Globus pallidus (tissue), 1 donor: ENCODE measurements at places on chromosomes 1 and 21.

DNA sequence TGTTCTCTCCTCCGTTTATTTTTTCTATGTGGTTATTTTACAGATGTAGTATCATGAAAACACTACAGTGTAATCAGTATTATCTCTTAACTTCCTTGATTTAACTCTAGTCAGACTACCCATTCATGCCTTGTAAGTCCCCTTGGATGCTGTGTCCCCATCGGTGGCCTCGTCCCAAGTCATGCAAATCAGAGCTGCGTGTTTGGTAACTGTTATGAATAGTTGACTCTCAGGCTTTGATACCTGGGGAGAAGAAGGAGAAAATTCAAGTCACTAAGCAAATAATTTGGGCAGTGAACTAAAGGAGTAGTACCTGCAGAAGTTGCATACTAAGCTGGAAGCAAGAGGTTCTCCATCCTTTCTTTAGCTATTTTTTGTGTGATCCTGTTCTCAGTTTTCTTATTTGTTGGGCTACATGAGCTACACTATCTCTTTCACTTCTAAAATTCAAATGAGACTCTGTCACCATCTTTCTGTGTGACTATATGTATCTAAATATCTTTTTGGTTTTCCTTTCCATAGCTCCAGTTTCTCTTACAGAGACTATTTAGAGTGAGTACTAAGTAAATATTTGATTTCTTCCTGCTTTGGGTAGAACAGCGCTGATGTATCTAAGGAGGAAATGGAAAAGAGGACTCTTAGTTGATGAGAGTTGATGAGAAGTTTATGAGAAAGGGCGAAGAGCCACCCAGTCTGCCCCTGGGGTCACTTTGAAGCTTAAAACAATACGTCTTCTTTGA, 50.9 kb downstream of the VANGL2 start:
- DNase-seq = no peak

DNA sequence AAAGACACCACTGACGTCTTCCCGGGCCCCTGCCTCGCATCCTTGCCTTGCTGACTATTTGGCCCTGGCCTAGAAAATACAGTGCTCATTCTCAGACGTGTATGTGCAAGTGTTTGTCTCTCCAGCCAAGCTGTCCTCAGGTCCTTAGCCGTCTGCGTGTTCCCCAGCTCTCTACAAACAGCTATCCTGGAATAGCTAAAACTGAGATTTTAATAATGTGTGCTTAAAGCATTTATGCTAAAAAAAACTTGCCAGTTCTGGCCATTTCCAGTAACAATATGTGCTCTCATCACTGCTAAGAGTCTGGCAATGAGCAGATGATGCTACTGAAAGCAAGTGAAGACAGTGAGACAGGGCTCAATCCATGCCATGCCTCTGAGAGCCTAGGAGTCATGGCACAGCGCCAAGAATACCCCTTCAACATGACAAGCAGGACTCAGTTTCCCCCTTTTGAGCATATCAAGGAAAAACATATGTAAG, 55.7 kb downstream of the IRF2BP2 start:
- no peak for DNase-seq

GRCh38 chr1:230591678-230592077, 50.6 kb upstream of the COG2 start:
- DNase-seq = no peak

GRCh38 chr1:58497499-58497898, 49.0 kb downstream of the OMA1 start:
- DNase-seq = no peak

DNA sequence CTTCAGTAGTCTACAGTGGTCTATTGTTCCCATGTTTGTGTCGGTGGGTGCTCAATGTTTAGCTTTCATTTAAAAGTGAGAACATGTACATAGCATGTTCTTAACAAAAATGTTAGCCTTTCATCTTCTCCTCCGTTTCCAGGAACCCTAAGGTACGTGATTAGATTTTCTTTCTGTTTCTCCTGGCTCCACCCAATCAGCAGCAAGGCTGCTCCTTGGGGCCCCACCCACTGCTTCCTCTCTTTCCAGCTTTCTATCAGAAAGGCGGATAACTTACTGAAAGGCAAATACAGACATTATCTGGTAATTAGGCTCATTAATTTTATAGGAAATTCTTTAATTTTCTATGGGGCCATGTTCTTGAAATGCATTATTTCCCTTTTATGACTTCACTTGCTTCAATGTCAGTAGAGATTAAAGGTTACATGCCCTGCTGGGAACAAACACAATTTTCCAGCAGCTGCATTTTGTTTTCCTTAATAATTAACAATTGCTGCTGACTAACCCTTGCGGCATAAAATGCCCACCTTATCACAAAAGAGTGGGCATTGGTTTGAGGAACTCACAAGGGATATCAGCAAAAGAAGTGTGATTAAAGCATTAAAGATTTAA, 324.9 kb upstream of the SNX7 start:
- no peak for DNase-seq

DNA sequence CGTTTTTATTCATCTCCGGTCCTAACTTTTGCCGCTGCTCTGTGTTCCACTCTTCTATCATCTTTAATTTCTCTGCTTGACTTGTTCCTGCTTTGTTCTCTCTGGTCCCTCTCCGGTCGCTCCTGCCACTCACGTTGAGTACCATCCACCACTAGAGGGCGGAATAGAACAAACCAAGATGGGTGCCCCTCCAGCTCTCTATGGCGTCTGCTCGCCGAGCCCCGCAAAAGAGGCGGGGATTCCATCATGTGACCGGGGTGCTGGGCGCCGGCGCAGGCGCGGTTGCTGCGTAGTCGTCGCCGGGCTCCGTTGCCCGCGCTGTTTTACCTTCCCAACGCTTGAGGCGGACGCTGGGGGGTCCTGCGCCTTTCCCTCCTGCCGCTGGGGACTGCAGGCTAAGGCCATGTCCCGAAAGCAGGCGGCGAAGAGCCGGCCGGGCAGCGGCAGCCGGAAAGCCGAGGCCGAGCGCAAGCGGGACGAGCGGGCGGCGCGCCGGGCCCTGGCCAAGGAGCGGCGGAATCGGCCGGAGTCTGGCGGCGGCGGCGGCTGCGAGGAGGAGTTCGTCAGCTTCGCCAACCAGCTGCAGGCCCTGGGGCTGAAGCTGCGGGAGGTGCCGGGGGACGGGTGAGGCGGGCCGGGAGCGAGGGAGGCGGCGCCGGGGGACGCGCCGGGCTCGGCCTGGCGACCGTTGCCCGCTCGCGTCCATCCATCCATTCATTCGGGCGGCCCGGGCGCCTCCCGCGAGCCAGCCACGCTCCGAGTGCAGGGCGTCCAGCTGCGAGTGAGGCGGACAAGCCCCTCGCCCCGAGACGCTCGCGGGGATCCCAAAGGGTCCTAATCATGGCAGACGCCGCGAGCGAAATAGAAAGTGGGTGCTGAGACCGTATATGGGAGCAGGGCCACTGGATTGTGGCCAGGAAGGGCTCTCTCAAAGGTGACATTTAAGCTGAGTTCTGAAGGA, at the start of gene OTUD3:
Gene OTUD3 (plus strand): TSS at position 285 of the 961 bp plus-strand sequence. CDS start 119 bp downstream, at position 404.
- peak; percentile 98 for DNase-seq

DNA sequence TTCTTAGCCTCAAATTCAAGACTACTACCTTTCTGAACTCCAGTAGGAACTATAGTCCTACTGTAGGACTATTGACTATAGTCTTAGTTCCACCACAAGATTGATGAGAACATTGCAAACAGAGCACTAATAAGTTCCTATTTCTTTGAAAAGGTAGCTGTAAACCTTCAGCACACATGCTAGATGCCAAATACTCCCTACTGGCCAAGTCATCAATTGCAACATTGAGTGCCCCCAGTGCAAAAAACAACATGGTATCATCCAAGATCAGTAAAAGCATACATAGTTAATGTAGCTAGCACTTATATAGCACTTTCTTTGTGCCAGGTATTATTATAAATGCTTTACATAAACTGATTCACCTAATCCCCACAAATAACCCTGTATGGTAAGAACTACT, 99.8 kb downstream of the MRPL39 start:
- DNase-seq = no peak

GRCh38 chr1:172269644-172270043, 150.8 kb upstream of the C1orf105 start:
- no peak for DNase-seq

GRCh38 chr1:11342621-11343032, 69.6 kb downstream of the UBIAD1 start:
- DNase-seq = no peak

GRCh38 chr1:45014321-45015028, 2.4 kb downstream of the UROD start:
- peak; percentile 84 for DNase-seq

- no peak for DNase-seq
These were observed 65.4 kb upstream of the KRTAP19-8 start for GRCh38 chr21:31103571-31104265.

GRCh38 chr1:244353551-244354091, 98.1 kb downstream of the ADSS2 start:
- no peak for DNase-seq
